ENCODE measurements at places on chromosomes 13 and 19.

- DNase-seq, result peak; percentile 53
Observed at GRCh38 chr13:52809310-52809769, 39.1 kb downstream of the PCDH8 start.

- no peak for DNase-seq
Observed at GRCh38 chr13:110797230-110797877, 83.9 kb downstream of the ING1 start.

DNA sequence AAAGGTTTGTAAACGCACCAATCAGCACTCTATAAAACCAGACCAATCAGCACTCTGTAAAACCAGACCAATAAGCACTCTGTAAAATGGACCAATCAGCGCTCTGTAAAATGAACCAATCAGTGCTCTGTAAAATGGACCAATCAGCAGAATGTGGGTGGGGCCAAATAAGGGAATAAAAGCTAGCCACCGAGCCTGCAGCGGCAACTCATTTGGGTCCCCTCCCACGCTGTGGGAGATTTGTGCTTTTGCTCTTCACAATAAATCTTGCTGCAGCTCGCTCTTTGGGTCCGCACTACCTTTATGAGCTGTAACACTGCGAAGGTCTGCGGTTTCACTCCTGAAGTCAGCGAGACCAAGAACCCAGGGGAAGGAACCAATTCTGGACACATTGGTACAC lies 28.0 kb downstream of the ZNF175 start:
- DNase-seq, result no peak

- no peak for DNase-seq
Observed at GRCh38 chr13:24005755-24006281, 108.5 kb upstream of the C1QTNF9B start.

DNA sequence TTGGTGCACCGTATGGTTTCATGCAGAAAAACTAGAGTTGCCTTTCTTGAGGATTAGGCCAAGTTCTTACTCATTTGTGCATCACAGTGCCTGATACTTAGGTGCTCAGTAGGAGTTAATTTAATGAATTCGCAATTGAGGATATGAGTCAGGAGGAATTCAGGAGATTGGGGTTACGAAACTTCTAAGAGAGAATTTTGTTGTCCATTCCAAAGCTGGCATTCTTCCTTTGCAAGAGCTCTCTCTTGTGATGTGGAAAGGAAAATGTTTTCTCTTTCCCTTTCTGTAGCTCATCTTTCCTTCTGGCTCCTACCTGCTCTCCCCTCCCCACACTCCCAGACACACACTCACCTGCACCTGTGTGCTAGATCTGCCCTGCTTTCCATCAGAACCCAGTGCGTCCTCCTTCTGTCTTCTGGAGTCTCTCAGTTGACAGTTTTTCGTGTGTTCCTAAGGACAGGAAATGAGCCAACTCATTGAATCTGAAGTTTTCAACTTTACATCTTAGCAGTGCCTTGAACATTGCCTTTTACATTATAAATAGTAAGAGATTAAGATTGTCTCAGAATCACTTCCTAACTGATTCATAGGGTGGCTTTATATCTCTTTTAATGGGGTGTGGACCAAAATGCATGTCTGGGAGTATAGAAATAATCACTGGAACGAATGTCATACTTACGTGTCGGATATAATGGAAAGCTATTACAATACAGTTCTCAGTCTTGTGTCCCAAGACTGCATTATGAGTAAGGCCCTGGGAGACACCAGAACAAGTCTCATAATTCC lies 19.7 kb upstream of the ERCC5 start:
- DNase-seq, result no peak

GRCh38 chr19:39307822-39308530 lies 11.8 kb downstream of the IFNL1 start:
- no peak for DNase-seq

- peak; percentile 72 for DNase-seq
Observed at GRCh38 chr19:48511800-48512503, at the start of gene LMTK3. Gene LMTK3 (minus strand): TSS chr19:48511835. CDS start chr19:48511576, 259 bp downstream.

DNA sequence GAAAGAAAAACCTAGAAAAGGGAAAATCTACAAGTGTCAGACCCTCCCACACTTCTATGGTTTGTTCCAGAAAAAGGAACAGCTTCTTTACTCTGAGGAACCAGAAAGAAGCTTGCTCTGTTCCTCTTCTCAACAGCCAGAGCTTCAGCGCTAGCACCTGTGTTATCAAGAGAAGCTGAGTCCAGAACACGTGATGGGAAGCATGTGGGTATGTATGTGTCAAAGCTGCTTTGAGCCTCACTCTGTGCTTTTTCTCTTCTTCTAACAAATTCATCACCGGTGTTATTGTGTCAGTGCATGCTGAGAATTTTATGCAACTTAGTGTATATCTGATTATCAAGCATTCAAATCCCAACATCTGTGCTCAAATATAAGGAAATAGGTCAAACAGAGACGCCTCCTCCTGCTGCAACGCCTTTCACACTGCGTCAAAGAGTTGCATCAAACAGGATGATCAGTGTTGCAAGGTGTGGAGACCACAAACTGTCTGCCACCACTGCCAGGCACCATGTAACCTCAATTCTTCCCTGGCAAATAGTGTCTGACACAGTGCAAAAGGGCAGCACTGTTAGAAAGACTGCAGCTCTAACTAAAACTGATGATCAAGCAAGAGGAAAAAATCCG lies 83.9 kb downstream of the LRRC63 start:
- peak; percentile 62 for DNase-seq

- no peak for DNase-seq
Observed at GRCh38 chr19:45884682-45885555, 1.0 kb downstream of the IRF2BP1 start.

- no peak for DNase-seq
Observed at GRCh38 chr19:33089010-33089409, 8.0 kb downstream of the GPATCH1 start.

DNA sequence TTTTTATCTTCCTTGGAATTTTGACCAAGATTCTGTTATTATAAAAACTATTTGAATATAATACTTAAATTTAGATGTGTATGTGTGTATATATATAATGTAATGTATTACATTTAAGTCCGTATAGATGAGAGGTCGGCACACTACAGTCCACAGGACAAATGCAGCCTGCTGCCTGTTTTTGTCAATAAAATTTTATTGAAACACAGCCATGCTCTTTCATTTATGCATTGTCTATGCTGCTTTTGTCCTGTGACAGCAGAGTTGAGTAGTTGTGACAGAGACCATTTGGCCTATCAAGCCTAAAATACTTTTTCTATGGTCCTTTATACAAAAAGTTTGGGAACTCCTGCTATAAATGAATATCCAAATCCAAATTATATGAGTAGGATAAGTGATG lies 69.7 kb downstream of the PCCA start:
- DNase-seq, result no peak

DNA sequence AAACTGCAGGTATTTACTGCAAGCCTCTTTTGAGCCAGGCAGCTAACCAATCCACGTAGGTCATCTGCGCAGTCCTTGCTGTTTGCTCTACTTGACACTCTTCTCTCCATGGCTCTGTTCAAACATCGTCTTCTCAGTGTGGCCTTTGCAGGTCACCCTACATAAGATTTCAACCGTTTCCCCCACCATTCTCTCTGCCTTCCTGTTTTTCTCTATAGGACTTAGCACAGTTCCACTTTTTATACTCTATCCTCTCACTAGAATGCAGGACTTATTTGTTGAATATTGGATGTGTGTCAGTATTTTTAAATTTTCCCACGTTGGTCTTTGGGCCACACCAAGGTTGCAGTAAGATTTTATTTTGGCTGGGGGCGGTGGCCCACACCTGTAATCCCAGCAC lies 1.7 kb upstream of the FBXW9 start:
- DNase-seq, result no peak

DNA sequence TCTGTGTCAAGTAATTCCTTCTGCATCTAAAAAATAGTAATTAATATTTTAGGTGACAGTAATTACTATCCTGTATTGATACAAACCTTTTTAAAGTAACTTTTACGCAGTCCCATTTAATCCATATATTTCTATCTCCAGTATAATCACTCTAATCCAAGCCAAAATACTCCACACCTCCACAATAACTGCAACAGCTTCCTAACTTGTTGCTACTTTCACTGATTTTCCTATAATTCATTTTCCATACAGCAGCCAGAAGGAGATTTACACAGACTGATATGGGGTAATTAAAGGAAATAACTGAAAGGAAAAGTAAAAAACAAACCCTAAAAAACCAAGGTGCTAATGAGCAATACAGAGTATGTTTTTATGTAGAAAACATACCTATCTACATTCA lies 64.9 kb downstream of the RBM26 start:
- no peak for DNase-seq

GRCh38 chr13:72104656-72105180 lies 237.7 kb upstream of the DACH1 start:
- no peak for DNase-seq

DNA sequence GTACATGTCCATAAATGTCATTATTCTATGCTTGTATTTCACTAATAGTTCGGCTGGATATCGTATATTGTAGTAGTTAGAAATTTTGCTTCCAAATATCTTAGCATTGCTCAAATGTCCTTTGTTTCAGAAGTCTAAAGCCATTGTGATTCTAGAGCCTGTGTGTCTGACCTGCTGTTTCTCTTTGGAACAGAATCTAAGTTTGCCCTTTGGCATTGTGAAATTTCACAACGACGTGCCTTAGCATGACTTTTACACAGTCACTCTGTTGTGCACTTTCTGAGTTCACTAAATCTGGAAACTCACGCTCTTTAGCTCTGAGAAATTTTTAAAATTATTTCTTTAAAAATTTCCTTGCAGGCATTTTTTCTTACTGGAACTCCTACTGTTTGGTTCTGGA lies 152.2 kb downstream of the TBC1D4 start:
- no peak for DNase-seq

- no peak for DNase-seq
Observed at GRCh38 chr19:51342631-51343569, 961 bp upstream of the VSIG10L start.

GRCh38 chr13:91632086-91632485 lies 233.7 kb downstream of the GPC5 start:
- no peak for DNase-seq

DNA sequence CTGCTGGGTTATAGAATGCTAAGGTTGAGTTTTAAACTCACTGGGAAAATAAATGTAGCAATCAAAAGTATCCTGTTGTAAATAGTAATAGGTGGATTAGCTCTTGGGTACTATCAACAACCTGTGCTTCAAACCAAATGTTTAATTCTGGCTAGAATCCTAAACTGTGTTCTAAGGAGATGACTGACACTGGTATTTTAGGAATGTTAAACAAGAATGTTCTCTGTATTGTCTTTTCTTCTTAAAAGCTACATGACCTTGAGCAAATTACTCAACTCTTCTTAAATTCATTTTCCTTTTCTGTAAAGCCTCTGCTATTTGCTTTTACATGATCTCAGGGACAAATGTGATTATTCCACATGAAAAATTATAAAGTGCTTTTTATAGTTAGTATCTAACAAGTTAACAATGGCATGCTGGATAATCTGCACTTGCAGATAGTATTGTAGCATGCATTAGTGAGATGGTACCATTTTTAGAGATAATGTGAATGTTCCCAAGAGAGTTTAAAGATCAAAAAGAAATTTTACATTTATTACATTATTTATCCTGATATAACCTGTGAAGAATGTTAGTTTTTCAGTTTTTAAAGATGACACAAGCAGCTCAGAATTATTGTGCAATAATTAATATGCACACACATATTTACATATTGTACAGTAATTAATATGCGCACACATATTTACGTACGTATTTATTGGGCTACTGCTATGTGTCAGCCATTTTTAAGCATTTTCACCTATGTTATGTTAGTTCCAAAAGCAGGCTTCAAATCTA lies 13.6 kb upstream of the EPSTI1 start:
- DNase-seq, result no peak

- no peak for DNase-seq
Observed at GRCh38 chr19:32313569-32314265, 31.7 kb upstream of the ZNF507 start.

- DNase-seq, result no peak
Observed at GRCh38 chr13:100392709-100393630, 195.6 kb downstream of the GGACT start.

GRCh38 chr19:23587546-23587945 lies 99.5 kb downstream of the ZNF675 start:
- DNase-seq, result no peak

DNA sequence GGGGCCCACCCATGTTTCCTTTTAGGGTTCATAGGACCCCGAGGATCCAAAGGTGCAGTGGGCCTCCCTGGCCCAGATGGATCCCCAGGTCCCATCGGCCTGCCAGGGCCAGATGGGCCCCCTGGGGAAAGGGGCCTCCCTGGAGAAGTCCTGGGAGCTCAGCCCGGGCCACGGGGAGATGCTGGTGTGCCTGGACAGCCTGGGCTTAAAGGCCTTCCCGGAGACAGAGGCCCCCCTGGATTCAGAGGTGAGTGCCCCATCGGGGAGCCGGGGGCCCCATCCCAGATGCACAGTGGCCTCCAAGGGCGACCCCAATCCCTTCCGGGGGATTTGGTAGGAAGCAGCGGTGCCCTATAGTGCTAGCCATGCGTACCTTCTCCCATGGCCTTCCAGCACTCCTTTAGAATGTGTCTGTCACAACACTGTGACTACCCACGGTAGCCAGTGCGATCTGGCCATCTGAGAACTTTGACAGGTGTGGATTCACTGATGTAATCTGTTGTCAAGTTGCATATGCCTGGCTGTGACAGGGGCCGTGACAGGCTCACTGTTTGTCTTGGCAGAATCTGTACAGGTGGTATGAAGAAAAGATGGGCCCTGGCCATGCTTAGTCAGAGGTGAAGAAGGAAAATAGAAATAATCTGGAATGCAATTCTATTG lies 88.5 kb downstream of the RAB20 start:
- no peak for DNase-seq

- no peak for DNase-seq
Observed at GRCh38 chr19:37413313-37414084, 42.6 kb downstream of the ZNF527 start.

GRCh38 chr13:31477961-31478360 lies 261.4 kb upstream of the RXFP2 start:
- no peak for DNase-seq

DNA sequence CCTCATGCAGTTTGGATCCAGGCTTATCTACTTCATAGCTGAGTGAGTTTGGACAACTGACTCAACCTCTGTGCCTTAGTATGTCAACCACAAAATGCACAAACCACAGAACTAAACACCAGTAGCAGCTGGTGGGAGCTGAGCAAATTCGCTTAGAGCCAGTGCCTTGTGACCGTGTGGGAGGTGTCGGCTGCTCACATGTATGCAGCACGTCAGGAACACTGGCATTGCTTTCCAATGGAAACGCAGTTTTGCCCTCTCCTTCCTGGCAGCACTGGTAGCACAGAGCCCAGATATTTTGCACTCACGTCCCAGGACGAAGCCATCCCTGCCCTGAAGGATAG lies 8.3 kb upstream of the NTN5 start:
- no peak for DNase-seq

DNA sequence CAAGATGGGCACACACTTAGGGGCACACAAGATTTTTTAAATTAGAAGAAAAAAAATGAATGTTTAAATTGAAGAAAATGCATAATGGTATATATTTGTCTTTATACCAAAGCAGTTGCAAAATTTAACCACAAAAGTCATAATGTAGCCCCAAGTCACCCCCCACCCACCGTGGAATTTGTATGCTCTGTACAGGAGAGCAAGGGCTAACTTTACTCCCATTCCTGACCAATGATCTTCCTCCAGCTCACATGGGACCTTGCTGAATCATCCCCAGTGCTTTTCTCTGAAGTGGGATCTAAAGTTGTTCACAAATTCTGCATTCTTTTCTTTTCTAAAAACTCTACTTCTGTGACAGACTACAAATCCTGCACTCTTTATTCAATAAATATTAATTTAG lies 597.0 kb downstream of the UQCRFS1 start:
- DNase-seq, result no peak
